ENCODE measurements at places on chromosomes 12 and 14. TPM values are rescaled to one million over a fixed set of nuclear protein-coding genes. Genes with fewer than 3 reads are reported as not detected.

TSPAN8 gene
- total RNA-seq: 0.43 TPM

VASH1 gene
- total RNA-seq: 2.6 TPM

DAO gene
- total RNA-seq: not detected

APOF gene
- total RNA-seq: not detected

GPX2 gene
- not detected for total RNA-seq
